SIG-M5 (cell line): ENCODE measurements at places on chromosomes 5 and 9.

DNA sequence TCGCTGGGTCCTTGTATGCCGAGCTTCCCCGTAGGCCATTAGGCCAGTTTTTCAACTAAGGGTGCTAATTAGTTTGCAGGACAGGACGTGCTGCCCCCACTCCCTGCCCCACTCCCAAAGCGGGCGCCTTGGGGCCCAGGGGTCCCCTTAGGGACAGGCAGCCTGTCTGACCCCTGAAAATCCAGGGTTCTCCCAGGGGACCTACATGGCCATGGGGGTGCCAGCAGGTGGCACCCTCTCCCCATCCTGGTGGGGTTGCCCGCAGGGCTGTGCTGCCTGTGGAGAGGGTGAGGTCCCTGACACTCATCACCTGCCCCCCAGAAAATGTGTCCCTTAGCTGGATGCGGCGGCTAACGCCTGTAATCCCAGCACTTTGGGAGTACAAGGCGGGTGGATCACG is 8.5 kb upstream of the CCDC187 start:
- DNase-seq = no peak

DNA sequence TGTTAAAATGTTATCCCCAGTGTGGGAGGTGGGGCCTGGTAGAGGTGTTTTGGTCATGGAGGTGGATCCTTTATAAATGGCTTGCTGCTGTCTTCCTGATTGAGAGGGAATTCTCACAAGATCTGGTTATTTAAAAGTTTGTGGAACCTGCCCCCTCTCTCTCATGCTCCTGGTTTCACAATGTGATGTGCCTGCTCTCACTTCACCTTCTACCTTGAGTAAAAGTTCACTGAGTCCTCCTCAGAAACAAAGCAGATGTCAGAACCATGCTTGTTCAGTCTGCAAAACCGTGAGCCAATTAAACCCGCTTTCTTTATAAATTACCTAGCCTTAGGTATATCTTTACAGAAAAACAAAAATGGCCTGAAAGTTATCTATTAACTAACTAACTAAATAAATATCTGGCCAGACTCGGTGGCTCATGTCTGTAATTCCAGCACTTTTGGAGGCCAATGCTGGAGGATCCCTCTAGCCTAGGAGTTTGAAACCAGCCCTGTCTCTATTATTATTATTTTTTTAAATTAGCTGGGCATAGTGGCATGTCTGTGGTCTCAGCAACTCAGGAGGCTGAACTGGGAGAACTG is 1067.4 kb downstream of the CDH9 start:
- no peak for DNase-seq

GRCh38 chr9:110047955-110048402 is 160.0 kb downstream of the C9orf152 start:
- DNase-seq = no peak

- DNase-seq = no peak
Measured at GRCh38 chr9:2697492-2697891, 19.8 kb upstream of the KCNV2 start.

DNA sequence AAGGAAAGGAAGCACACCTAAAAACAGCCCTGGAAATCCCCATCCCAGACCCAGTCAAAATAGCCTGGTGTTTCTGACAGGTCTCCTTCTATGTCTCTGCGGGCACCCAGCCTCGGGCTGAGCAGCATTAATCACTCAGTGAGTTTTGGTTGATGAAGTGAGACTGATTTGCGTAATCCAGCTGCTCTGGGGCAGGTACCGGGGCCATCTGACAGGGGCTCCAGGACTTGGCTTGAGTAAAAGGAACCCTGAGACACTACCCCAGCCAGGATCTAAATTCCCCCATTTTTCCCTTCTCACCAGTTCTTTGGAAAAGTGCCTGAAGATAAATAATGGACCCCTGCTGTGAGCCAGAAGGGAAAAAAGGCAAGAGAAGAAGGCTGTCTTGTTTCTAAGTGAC is 596 bp downstream of the SLC28A3 start:
- no peak for DNase-seq

DNA sequence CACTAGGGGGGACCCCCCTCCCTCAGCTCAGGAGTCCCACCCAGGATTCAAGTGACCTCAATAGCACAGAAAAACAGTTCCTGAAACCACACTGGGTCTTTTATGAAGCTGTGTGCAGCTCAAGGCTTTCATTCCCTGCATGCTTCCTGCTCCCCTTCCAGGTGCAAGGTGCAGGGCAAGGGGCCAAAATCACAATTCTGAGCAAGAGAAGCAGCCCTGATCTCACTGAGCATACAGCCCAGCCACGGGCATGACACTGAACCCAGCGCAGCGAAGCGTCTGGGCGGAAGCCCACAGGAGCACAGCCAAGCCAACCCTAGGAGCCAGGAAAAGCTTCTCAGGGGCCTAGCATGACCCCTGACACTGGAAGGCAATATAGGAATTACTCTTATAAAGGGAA is 62.9 kb downstream of the IRX2 start:
- no peak for DNase-seq

DNA sequence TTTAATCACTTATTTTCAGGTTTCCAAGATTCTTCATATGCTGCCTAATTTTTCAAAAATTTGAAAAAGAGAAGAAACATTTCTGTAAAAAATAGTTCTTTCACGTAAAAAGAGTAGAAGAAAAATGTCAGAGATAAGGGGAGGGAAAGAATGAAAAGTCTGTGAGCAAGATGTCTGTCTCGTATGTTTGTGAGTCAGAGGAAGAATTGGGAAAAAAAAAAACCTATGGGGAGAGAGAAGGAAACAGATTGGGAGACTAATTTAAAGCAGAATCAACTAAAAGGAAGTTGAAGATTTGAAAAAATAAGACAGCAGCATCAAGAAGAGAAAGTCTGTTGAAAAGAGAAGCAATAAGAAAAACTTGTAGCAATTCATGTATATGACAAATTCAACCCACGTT is 456.3 kb downstream of the HINT1 start:
- no peak for DNase-seq

DNA sequence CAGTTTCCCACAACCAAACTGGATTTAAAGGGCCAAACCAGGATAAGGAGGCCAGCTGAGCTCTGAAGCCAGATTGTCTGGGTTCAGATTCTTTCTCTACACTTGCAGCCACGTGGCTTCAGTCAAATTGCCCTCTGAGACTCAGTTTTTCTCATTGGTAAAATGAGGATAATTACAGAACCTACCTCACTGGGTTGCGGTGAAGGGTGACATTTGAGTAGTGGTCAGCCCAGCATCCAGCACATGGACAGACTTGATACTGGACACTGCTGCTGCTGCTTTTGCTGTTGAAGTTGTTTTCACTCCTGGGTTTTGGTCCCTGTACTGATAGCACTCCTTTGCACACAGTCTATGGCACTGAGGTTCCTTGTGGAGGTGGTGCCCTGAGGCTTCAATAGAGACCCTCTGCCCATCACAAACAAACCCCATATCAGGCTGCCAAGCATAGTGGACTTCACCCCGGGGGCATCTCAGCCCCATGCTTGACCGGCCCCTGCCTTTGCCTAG is 25.7 kb upstream of the CDKN2AIPNL start:
- no peak for DNase-seq

- DNase-seq = no peak
Measured at GRCh38 chr5:52738095-52738506, 49.6 kb upstream of the ITGA1 start.

GRCh38 chr5:19987612-19988361 is at the start of gene CDH18:
Gene CDH18, minus strand, starts transcription at chr5:19988200. Its CDS starts 149,214 bp downstream, at chr5:19838986.
- no peak for DNase-seq

DNA sequence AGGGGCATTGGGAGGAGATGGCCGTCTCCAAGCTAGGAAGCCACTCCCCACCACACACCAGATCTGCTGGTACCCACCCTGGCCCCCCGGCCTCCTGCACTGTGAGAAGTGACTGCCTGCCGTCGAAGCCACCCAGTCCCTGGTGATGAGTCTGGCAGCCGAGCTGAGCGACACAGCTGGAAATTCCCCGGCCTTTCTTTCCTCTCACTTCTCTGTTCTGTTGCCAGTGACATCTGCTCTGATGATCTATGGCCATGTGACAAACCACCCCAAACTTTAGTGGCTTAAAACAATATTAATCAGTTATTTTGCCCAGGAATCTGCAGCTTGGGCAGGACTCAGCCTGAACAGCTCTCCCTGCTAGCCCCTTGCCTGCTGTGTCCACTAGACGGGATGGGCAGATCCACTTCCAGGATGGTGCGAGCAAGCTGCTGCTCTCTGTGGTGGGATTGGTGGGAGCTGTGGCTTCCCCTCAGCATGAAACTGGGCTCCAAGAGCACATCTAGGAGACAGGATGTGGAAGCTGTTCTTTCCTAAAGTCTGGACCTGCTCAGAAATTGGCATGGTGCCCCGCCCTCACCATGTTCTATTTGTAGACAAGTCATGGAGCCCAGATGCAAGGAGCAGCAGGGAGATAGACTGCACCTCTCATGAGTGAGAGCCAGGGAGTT is 211.2 kb downstream of the GADD45G start:
- no peak for DNase-seq
